ENCODE measurements at places on chromosomes 2 and 18. TPM values are rescaled to one million over a fixed set of nuclear protein-coding genes. Genes with fewer than 3 reads are reported as not detected.

DNA sequence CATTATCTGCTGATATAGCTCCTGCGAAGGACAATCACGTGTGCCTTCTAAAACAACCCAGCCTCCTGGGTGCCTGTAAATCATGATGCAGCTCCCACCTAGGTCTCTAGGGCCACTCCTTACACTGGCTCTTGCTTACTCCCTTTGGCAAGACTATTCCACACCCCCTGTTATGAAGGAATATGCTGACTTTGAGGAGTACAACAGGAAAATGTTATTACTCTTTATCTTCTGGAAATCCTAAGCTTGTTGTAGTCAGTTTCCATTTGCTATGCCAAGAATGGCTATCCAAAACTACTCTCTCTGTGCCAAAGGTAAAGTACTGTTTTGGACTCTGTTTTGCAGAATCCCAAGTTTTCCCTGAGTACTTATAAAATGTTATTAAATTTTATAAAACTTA lies 7.7 kb downstream of the SGO2 start:
- DNase-seq: no peak

- no peak for DNase-seq
These were observed 22.6 kb downstream of the CHMP1B start for GRCh38 chr18:11873670-11874340.

Gene MAP3K19
- not detected for total RNA-seq

GRCh38 chr2:173021939-173022371 lies 53.7 kb upstream of the MAP3K20 start:
- peak; percentile 24 for DNase-seq

Gene HOXD10
- not detected for total RNA-seq

- DNase-seq: no peak
These were observed 475.8 kb downstream of the TXNL1 start for GRCh38 chr18:56162311-56163265.

GRCh38 chr2:164458792-164459191 lies 162.5 kb downstream of the GRB14 start:
- no peak for DNase-seq

Gene CRYBA2
- total RNA-seq: not detected

- no peak for DNase-seq
These were observed 34.5 kb upstream of the L3MBTL4 start for GRCh38 chr18:6449213-6449612.

DNA sequence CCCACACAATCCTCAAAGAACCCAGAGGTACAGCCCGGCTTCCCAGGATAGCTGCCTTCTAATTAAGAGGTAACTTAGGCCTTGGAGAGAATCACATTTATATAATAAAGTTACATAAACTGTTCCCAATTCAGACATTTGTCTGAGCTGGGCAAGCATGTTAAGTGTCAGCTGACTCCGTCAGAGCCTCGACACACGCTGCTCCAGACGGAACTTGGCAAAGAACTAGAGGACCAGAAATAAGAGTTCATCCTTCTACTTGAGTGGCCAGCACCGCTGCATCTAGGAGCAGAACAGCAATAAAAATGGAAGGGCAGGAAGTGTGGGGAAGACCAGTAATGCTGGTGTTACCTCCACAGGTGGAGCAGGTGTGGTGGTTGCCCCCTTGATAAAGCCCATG lies 80.5 kb downstream of the MYO5B start:
- no peak for DNase-seq

Gene OR6B2
- total RNA-seq: not detected

GRCh38 chr2:217077831-217078407 lies 218.1 kb upstream of the TNP1 start:
- no peak for DNase-seq

DNA sequence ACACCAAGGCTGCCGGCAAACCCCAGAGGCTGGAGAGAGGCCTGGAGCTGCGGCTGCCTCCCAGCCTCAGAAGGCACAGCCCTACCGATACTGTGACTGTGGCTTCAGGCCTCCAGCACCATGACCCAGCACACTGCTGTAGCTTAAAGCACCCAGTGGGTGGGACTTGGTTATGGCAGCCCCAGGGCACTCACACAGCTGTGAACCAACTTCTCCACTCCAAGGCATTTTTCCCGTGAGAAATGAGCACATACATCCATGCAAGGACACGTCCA lies 199.5 kb downstream of the NDUFA10 start:
- DNase-seq: no peak

DNA sequence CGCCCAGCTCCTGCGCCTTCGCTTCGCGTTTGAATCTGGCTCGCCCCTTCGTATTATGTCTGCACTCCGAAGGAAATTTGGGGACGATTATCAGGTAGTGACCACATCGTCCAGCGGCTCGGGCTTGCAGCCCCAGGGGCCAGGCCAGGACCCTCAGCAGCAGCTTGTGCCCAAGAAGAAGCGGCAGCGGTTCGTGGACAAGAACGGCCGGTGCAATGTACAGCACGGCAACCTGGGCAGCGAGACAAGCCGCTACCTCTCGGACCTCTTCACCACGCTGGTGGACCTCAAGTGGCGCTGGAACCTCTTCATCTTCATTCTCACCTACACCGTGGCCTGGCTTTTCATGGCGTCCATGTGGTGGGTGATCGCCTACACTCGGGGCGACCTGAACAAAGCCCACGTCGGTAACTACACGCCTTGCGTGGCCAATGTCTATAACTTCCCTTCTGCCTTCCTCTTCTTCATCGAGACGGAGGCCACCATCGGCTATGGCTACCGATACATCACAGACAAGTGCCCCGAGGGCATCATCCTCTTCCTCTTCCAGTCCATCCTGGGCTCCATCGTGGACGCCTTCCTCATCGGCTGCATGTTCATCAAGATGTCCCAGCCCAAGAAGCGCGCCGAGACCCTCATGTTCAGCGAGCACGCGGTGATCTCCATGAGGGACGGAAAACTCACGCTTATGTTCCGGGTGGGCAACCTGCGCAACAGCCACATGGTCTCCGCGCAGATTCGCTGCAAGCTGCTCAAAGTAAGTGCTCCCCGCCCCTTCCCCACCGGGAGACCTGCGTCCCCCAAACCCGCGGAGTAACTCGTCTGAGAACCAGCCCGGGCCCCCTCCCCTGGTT lies 453 bp downstream of the KCNJ3 start:
- DNase-seq: no peak
